ENCODE measurements at places on chromosomes 1 and 21. TPM values are rescaled to one million over a fixed set of nuclear protein-coding genes. Genes with fewer than 3 reads are reported as not detected.

Gene SPRR1A
- not detected for total RNA-seq

Gene FMO5
- 0.53 TPM for total RNA-seq

Gene EDEM3
- 39.3 TPM for total RNA-seq

Gene VCAM1
- total RNA-seq, result not detected

Gene PADI1
- not detected for total RNA-seq

DNA sequence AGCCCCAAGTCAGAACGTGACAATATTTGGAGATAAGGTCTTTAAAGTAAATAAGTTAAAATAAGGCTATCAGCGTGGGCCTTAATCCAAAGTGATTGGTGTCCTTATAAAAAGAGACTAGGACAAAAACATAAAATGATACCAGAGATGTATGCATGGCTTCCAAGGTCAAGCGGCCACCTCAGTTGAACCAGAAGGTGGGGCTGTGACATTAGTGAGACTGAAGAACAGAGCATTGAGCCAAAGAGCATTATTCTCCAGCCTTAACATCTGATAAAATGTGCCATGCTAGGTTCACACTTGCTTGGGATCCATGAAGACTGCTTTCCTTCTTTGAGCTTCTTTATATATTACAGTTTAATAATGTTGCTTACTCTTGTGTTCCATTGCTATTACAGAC lies 554.6 kb downstream of the PLA2G4A start:
- no peak overlapping the region for H3K27ac ChIP-seq
- no peak overlapping the region for H3K4me3 ChIP-seq
- H3K27me3 ChIP-seq, result no peaks in the 10 kb centered on the region
- H3K36me3 ChIP-seq, result no peaks in the 10 kb centered on the region

DNA sequence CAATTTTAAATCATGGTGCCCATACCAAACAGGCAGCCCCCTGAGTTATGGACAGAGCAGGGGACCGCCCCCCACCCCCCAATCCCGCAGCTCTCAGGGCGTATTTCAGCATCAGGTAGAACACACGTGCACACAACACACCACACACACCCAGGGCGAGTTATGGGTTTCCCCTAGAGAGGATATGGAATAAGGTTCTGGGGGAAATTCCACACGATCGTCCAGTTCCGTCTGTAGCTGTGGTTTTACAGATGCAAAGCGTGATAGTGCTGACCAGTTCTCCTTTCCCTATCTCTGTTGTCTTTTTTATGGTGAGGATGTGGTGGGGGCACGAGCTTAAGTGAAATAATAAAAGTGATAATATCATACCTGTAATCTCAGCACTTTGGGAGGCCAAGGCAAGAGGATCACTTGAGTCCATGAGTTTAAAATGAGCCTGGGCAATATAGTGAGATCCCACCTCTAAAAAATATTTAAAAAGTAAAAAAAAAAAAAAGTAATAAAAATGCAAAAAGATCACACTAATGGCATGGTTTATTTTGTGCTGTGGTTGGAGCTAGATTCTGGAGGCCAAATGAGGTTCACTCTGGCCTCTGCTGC lies 25.1 kb downstream of the C2CD2 start:
- H3K36me3 ChIP-seq, result no peaks in the 10 kb centered on the region
- H3K4me1 ChIP-seq, result peaks cover 39% of the 10 kb centered on the region
- no peak overlapping the region for H3K4me3 ChIP-seq
- no peak for DNase-seq
- H3K27ac ChIP-seq, result no peak overlapping the region

DNA sequence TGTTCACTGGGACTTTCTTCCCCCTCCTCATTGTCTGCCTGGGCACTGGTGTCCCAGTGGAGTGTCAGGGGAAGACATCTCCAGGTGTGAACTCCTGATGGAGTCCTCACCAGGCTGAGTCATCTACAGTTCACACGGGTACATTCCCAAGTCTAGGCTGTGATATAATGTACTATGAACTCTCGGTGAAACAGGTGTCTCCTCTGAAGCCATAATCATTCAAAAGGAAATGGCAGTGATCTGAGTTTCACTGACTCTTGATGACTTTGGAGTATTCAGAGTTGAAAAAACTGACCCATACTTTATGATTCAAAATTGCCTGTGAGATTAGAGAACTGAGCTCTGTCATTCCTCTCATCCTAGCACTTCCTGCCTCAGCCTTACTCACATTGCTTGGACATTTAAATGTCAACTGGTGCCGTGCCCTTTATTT lies 9.1 kb downstream of the LAMC2 start:
- DNase-seq, result no peak
- peaks cover 31% of the 10 kb centered on the region for H3K27me3 ChIP-seq
- H3K4me3 ChIP-seq, result no peak overlapping the region
- no peaks in the 10 kb centered on the region for H3K36me3 ChIP-seq
- H3K27ac ChIP-seq, result no peak overlapping the region
- H3K4me1 ChIP-seq, result peaks cover 12% of the 10 kb centered on the region

- no peak for DNase-seq
- H3K36me3 ChIP-seq, result peaks cover 8% of the 10 kb centered on the region
- no peak overlapping the region for H3K27ac ChIP-seq
Measured at GRCh38 chr21:43731476-43731875, 12.5 kb downstream of the PDXK start.

GRCh38 chr1:213523781-213524398 lies 463.9 kb upstream of the PROX1 start:
- H3K36me3 ChIP-seq, result no peaks in the 10 kb centered on the region
- H3K27ac ChIP-seq, result no peak overlapping the region
- no peaks in the 10 kb centered on the region for H3K27me3 ChIP-seq
- DNase-seq, result no peak
- H3K4me1 ChIP-seq, result no peaks in the 10 kb centered on the region

GRCh38 chr1:214957330-214958137 lies 125.0 kb upstream of the KCNK2 start:
- no peak overlapping the region for H3K27ac ChIP-seq
- no peaks in the 10 kb centered on the region for H3K4me1 ChIP-seq
- H3K36me3 ChIP-seq, result no peaks in the 10 kb centered on the region
- H3K4me3 ChIP-seq, result no peak overlapping the region
